ENCODE measurements at places on chromosomes 3 and 15.

DNA sequence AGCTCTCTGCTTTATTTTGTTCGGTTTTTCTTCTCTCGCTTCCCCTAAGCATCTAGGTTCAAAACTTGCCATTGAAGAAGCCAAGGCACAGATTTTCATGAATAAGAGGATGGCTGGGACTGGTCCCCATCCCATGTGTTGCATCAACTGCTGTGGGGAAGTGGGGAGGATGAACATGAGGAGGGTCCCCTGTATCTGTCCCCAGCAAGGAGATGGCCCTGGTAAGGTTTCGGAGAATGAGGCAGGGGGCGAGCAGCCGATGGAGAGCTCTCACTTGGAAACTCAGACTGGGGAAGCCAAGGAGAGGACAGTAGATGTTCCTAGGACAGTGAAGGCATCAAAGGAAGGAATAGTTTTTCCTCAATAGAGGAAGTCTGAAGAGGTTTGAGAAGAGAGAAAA is 142.0 kb upstream of the ATP2B2 start:
- no peak for DNase-seq

GRCh38 chr3:50138266-50139200 is 16.6 kb upstream of the SEMA3F start:
- no peak for DNase-seq

- no peak for DNase-seq
Observed at GRCh38 chr3:147090461-147090860, 315.9 kb downstream of the ZIC4 start.

- DNase-seq = no peak
Observed at GRCh38 chr3:68090571-68090970, 436.2 kb upstream of the SUCLG2 start.

DNA sequence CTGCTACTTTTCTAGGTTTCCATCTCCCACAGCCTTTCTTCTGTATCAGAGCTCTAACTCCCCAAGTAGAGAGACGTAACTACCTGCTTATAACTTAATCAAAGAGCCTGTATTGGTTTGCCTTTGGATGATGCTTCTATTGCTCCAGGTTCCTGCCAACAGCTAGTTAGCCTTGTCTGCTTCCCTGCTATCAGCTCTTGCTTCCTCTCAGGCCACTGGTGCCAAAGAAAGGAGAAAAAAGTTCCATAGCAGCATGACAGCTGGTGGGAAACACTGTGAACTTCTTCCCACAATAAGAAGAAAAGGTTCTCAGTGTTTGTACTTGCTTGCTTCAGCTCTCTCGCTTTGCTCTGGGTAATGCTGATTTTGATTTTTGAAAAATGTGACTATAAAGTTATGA is 206.6 kb downstream of the GBE1 start:
- no peak for DNase-seq

GRCh38 chr3:29284497-29284896 is 3.6 kb downstream of the RBMS3 start:
- DNase-seq = no peak

DNA sequence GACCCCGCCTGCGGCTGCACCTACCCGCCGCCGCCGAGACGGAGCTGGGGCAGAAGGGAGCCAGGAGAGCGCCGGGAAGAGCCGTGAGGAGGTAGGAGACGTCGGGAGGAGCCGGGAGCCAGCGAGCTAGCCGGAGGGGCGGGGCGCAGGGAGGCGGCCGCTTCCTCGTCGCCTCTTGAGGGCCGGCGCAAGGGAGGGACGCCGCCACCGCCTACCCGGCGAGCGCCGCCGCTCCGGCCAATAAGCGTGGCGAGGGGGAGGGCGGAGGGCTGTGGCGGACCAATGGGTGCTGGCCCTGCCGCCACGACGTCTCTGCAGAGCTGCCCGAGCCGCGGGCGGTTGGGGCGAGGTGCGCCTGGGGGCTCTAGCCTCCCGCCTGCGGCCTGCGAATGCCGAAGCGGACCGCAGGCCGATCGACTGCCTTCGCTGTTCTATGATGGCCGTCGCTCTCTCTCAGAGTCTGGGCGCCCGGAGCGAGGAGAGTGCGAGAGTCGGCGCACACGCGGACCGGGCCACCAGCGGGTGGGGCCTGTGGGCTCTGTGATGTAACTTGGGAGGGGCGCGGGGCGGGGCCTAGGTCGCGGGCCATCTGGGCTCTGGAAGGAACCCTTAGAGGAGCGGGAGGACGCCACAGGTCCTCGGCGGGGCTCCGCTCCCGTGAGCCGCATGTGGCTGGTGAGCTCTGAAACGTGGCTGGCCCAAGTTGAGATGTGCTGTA is 72.7 kb upstream of the MAP4 start:
- peak; percentile 97 for DNase-seq

DNA sequence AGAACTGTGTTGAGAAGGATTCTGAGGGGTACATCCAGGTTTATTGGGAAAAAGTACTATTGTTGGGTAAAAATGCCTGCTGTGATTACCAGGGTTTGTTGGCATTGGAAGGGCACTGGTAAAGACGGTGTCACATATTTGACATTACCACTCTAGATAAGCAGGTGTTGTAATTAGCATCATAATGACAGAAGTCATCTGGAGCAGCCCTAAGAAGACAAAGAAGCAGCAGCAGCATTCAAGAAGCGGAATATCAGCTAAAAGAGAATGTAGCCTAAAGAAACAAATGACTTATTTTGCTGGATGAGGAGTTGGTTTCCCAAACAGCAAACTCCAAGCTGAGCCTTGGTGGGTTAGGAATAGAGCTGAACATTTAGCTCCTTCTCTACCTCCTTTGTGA is 30.5 kb upstream of the ZFAND6 start:
- DNase-seq = no peak

All from cerebellum (tissue), 4 donors.